ENCODE measurements at places on chromosomes 12 and 14.

DNA sequence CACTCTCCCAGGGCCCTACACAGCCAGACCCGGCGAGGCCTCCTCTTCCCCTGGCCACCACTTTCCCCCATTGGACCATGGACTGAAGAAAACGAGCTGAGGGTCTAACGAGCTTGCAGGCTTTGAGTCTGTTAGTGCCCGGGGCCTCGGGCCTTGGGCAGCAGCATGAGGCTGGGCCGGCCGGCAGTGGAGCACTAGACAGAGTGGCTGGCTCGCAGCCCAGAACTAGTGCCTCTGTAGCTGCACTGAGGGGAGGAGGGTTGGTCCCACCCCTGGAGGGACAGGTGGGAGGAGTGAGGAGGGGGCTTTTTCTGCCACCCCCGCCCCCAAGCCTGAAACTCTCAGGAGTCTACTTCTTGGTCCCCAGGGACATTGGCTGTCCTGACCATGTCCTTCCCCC is 38.7 kb downstream of the SLC6A12 start:
- no peak for DNase-seq

DNA sequence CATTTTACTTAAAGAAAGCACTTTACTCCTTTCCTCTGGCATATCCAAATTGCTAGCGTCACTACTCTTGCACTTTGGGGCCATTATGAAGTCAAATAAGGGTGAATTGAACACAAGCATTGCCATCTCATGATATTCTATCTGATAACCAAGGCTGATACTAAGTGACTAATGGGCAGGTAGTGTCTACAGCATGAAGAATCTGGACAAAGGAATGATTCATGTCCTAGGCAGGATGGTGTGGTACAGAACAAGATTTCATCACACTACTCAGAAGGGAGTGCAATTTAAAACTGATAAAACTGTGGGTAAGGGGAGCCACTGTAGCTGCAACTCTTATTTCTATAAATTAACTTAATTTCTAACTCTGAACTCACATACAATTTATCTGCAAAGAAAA is 7.7 kb upstream of the SLC6A15 start:
- no peak for DNase-seq

DNA sequence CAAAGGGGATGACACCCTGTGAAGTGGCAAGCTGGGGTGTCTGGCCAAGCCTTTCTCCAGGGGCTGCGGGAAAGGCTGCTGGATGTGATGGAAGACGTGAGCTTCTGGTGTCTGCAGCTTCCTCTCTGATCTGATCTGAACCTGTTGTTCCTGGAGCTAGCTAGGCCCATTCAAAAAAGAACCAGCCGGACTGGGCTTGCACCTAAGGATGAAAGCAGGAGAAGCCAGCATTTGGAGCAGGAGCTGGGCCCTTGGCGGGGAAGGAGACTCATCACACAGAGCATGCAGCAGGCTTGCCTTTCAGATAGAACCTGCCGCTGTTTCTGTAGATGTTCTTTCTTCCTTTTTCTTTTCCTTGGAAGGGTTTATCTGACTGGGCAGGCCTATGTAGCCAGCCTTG is 9.5 kb downstream of the RPH3A start:
- DNase-seq, result no peak

DNA sequence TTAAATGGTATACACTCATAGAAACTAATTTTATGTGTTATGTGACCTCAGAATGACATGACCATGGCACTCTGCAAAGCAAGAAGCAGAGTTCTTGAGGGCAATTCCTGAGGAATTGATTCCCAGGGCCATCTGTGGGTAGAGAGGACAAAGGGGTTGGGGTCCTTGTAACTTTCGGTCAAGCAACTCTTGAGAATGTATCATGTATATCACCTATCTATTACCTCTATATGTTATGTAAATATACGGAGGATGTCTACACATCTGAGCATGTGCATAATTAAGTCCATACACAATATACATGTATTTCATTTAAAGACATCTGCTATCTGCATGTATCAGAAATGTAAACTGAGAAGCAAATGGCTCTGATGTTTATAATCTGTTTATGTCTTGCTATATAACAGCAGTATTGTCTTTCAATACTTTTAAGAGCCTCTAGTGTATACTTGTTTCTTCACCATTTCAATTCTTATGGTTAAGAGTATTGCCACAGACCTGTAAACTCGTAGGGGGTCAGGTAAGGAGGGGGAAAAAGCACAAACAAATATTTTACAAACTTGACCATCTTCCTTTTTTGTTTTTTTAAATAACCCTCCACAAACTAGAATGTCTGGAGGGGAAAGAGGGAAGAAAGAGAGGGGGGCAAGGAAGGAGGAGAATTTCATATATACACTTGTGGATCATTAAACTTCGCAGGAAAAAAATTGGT is 4.5 kb downstream of the FOXA1 start:
- DNase-seq, result no peak

DNA sequence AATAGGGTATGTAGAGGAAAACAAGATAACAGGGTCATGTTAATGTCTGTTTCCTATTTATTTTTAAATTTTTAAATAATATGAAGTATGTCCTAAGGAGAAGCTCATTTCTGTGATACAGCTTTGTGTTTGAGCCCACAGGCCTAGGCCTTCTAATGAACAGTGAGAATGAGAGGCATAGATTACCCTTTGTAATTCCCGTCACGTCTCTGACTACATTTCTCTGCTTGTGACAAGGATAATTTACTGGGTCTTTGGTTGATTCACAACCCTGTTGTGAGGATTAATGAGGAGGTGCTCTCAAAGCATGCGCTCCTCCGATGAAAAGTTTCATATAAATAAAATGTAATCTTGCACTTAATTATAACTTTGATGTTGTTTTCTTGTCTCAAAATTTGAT is 56.1 kb downstream of the SYT10 start:
- no peak for DNase-seq

- DNase-seq, result no peak
Observed at GRCh38 chr14:43872752-43873655, 634.1 kb downstream of the FSCB start.

DNA sequence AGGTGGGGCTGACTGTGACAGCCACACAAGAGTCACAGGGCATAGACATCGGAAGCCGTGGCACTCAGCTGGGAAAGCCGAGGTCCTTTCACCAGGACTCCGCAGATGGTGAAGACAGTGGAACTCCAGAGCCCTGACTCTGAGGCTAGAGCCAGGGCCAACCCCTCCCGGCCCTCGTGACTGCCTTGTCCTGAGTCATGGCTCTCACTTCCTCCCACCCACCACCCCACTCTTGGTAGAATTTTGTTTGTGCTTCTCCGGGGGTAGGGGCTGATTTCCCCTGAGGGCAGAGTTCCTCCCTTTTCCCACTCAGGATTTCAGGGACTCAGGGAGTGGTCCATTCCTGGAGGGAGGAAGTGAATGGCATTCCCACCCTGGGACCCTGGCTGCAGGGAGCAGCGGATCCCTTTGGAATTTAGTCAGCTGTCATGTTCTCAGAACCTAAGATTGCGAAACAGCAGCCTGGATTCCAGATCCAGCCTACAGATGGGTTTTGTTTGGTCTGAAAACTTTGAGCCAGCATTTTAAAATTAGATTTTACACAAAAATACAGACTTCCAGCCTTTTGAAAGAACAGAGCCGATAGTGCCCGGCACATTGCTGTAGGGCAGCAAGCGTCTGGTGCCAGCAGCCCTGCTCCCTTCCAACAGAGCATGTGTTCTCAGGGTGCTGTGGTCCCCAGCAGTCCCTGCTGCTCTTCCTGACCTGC is 50.7 kb downstream of the TPCN1 start:
- DNase-seq, result no peak

DNA sequence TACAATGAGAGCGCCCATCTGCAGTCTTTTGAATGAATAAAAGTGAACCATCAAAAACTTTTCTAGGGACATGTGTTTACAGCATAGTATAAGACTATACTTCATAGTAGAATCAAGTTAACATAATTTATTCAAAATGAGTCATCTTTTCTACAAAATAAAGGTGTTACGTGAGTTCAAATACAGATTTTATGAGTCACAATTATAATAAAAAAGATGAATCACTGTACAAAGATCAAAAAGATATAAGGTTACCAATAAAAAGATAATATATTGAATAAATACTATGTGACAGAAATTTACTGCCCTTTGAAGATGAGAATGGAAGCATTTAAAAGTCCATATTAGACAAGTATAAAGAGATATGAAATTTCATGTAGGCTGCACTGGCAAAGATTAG is 2.8 kb downstream of the MBIP start:
- no peak for DNase-seq

GRCh38 chr14:86237733-86238132 is 707.8 kb downstream of the FLRT2 start:
- DNase-seq, result no peak

DNA sequence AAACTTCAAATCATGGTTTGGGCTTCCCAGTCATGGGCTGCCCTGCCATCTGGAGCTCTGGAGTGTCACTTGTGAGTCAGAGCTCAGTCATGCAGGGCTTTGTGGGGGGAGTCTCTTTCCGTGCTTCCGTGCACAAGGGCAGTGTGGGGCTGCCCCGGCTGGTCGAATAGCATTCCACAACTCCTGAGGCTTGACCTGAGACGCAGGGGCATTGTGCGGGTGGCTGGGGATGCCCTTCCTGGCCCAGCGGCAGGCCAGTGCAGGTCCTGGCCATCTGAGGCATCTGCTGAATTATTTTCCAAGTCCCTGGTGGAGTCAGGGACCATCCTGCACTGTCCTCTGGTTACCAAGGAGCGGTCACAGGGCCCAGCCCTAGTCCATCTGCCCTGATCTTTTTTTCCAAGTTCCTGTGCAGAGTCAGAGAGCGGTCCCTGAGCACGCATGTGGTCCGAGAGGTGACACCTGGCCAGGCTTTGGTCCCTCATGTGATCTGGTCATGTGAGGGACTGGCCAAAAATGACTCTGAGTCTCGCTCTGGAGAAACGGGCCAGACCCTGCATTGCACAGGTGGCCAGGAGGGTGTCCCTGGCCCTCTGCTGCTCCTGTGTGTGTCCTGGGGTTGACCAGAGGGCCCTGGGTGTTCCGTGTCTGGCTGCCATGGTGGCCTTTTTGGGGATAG is 167.0 kb upstream of the ALG10B start:
- DNase-seq, result no peak

- DNase-seq, result no peak
Observed at GRCh38 chr12:1878695-1879094, 39.8 kb downstream of the CACNA2D4 start.

DNA sequence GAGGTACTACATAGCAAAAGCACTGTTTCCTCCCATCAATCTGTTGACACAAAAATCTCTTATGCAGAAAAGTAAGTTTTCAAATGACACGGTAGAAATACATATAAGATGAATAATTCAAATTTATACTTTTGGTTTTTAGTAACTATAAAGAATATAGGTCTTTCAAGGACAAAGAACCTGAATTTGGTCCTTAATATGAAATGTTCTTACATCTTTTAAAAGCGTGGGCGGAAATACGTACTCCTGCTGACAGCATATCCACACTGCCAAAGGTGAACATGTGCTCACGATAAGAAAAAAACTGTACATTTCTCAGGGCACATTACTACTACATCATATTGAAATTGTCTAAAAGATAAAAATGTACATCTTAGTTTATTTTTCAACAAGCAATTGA is 127.6 kb downstream of the FOXN3 start:
- DNase-seq, result no peak

DNA sequence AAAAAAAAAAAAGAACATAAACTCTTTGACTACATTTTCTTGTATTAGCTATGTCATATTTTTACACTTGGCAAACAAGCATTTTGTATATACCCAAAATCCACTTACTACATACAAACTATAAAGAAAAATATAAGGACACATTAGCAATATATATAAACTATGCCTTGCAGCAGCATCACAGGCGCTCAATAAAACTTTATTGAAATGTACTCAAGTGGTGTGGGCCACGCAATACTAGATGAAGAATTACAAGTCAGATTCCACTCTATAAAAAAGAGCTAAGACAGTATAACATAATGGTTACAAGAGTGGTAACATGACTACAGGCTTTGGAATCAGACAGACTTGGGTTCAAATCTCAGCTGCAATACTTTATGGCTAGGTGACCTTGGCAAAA is 3.1 kb upstream of the AP4S1 start:
- no peak for DNase-seq

GRCh38 chr14:67729072-67729885 is 27.6 kb downstream of the RDH12 start:
- DNase-seq, result no peak

GRCh38 chr12:93149229-93149628 is 220.1 kb upstream of the EEA1 start:
- DNase-seq, result no peak

DNA sequence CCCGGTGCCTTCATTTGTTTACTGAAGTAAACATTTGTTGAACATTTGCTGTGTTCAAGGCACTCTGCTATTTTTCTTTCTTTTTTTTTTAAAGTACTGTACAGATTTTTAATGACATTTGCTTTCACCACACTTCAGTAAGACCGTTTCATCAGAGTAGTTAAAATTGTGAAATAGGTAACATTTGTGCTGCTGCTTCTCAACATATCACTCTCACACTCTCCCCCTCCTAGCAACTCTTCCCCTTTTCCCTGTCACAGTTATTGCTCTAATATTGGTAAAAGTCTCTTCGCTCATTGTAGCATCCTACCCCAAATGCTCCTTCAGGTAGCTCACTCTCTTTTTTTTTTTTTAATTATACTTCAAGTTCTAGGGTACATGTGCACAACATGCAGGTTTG is 49.6 kb downstream of the SRGAP1 start:
- DNase-seq, result no peak

GRCh38 chr12:65924716-65925115 is 100.4 kb downstream of the HMGA2 start:
- no peak for DNase-seq

DNA sequence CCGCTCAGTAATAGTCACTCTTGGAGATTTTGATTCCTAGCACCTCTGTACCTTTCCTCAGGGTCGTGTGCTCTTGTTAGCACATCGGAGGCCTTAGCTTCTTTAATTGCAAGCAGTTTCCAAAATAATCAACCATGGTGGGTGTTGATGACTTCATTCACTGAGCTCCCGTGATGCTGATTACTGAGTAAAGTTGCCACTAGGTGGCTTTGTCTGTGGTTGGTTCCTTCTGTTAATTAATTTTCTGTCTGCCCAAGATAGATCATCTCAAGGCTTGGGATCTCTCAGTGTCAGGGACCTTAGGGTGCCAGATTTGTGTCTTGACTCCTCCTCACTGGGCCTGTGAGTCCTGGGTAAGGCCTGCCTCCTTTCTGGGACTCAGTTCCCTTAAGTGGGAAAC is 54.3 kb downstream of the PTPN11 start:
- no peak for DNase-seq

- no peak for DNase-seq
Observed at GRCh38 chr14:95523815-95524448, 7.5 kb upstream of the SYNE3 start.

- DNase-seq, result no peak
Observed at GRCh38 chr12:25806271-25806670, 152.2 kb upstream of the RASSF8 start.

GRCh38 chr14:83096092-83096491 is 1562.4 kb upstream of the SEL1L start:
- no peak for DNase-seq

- no peak for DNase-seq
Observed at GRCh38 chr12:30378307-30378706, 317.4 kb downstream of the IPO8 start.

- DNase-seq, result no peak
Observed at GRCh38 chr12:88566430-88566829, 13.8 kb downstream of the KITLG start.

- no peak for DNase-seq
Observed at GRCh38 chr12:116320791-116321217, 43.3 kb upstream of the MED13L start.

- no peak for DNase-seq
Observed at GRCh38 chr12:109710205-109710746, 3.3 kb upstream of the FAM222A start.

Data from activated CD8-positive, alpha-beta memory T cell treated with anti-CD3 and anti-CD28 coated beads for 1 hour (primary cell).